ENCODE measurements at places on chromosomes 16 and 17.

DNA sequence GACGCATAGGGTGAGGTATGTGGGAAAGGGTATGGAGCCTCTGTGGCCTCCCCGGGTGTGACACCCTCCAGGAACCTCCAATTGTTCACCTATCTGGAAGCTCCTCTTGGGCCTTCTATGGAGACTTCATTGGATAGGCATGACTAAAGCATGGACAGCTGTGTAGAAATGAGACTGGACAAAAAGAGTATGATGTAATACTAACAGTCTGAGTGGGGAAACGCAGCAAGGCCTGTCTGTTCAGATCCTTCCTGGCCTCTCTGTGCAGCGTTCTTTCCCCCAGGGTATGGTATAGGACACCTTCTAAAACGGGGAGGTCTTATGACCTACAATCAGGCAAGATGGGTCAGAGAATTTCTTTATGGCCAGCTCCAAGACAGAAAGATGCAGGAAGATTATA, 30.7 kb upstream of the CCNF start:
- no peak for DNase-seq

DNA sequence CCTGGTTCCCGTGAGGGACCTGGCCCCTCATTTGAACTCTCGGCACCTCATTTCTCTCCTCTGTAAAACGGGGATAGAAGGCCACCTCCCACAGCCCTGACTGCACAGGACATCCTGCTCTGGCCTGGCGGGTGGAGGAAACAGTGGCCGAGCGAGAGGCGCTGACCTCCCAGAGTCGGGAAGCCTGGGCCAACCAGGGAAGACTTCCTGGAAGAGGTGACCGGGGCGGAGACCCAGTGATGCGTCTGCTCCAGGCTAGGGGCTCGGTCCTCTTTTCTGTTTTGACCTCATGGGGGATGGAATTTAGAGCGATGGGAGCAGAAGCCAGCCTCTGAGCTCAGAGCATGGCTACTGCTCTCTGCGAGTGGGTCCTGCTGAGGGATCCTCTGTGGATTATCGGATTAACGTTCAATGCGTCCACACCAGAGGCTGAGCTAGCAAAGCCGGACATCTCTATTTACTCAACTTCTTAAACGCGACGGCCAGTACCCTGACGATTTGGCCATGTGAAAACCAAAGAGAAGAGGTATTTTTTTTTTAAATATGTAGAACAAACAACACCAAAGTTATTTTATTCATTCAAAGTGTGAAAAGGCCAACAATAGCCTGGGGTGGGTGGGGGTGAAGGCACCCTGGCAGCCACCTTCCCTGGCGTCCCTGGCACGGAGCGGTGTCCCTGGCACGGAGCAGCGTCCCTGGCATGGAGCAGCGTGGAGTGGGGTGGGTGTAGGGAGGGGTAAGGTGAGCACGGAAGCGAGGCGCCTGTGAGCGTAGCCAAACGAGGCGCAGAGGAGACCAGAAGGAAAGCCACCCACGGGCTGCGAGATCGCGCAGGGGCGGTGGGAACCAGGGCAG, 9.2 kb upstream of the MSLN start:
- no peak for DNase-seq

- no peak for DNase-seq
These were observed 39.6 kb downstream of the GPRC5B start for GRCh38 chr16:19844945-19845641.

- no peak for DNase-seq
These were observed 2.7 kb downstream of the ASGR2 start for GRCh38 chr17:7111784-7112509.

DNA sequence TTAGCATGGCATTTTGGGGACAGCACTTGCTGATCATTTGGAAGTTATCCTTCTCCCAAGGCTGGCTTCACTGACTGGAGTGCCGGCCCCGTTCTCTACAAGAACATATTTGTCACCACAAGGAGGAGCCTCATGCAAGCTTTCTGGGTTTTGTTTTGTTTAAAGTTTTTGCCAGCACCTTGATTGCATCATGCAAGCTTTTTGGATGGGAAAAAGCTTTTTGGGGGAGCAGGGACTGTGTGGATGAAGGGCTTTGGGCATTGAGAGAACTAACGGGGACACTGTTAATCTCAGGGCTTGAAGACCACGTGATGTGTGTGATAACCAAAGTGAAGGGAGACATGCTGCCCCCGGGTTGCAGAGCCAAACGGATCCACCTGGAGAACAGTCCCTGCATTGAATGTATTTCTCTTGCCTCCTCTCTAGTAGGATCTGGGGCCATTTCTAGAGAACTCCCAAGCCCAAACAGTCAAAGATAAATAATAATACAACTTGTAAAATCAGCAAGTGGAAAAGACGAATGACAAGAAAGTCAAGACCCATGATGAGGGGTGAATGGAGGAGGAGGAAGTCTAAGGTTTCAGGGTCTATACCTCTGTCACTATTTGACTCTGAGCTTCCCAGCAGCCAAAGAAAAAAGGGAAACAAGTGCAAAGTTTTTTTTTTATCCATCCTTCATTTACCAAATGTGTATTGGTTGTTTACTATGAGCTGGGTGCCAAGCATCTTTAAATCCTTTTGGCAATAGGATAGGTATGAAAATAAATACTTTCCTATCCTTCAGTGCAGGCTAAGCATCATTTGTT, 17.2 kb downstream of the TMEM114 start:
- no peak for DNase-seq

- no peak for DNase-seq
These were observed 999 bp downstream of the XYLT1 start for GRCh38 chr16:17469741-17470181.

GRCh38 chr17:82839617-82840292, at the start of gene ZNF750:
ZNF750 (minus strand) TSS chr17:82840022; CDS start chr17:82832454, 7,568 bp downstream.
- DNase-seq: no peak

GRCh38 chr17:14427900-14428647, 127.2 kb downstream of the HS3ST3B1 start:
- DNase-seq: no peak

DNA sequence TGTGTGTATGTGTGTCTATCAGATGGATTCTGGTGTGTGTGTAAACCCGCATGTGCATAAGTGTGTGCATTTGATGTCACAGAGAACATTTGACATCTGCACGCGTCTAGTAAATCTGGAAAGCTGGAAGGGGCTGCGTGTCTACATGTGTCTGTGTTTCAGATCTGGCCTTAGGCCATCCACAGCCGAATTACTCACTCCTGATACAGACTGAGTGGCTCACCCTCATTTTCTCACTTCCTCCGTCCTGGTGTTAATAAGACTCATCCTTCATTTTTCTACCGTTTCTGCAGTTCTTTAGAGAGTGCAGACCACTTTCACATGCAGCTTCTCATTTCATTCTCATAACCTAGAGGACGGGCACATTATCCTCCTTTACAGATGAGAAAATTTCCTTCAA, 491.6 kb downstream of the CDH13 start:
- no peak for DNase-seq

GRCh38 chr16:15785386-15786059, 71.3 kb downstream of the MYH11 start:
- DNase-seq: no peak

DNA sequence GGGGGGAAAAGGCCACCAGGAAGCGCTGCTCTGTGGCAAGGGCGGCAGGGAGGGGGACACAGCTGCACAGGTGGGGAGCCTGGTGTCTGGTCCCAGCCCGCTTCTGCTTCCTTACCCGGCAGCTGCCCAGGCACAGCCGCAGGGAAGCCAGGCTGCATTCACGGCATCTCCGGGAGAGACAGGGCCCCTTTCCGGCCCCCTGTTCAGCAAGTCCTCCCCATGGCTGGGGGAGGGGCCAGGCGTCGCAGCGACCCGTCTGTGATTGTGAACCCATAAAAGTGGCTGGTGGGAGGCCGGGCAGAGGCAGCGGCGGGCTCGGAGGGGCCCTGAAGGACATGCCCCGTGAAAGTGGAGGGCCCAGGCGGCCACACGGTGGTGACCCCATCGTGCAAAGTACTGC, 28.7 kb downstream of the SOX8 start:
- no peak for DNase-seq

DNA sequence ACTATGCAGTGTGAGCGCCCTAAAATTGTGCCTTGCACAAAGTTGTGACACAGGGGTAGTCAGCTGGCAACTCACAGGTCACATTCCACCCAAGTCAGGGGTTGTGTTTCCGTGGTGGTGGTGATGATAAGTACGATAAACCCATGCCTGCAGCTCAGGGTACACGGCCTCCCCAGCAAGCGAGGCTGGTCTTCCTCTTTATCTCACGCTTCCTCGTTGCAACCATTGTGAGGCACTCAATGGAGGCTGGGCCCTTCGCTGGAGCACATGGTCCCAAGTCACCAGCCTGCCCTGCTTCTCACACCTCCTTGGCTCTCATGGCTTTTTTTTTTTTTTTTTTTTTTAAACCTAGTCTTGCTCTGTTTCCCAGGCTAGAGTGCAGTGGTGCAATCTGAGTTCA, 307.5 kb downstream of the CPPED1 start:
- no peak for DNase-seq

DNA sequence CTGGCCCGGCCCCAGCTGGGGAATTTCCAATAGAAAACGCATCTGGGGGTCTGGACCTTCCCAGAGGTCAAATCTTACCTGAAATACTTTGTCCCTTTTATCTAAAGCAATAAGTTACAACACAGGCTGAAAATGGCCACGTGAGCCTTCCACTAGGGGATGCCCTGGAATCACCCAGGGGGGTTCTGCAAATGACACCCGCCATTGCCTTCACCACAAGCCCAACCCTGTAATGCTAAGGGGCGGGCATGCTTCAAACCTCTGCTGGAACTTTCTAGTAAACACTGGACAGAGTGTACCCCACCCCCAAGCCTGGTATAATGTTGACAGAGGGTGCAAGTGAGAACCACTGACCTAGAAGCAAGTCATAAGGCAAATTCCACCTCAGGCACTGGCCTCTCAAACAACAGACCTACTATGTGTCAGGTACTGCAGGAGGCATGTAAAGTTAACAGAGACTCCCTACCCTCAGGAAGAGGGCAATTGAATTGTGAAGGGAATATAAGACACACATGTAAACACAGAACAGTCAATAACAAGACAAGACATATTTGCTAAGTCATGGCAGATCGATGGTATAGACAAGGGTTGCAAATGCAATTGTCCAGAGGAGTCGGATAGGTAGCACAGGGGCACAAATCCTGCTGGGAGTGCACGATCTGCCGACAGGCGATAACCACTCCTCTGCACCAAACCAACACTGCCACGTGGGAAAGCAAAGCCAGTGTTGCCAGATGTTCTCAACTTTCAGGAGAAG, 59.0 kb downstream of the ARHGAP17 start:
- DNase-seq: no peak

GRCh38 chr17:73851091-73851490, 206.8 kb upstream of the SDK2 start:
- no peak for DNase-seq

DNA sequence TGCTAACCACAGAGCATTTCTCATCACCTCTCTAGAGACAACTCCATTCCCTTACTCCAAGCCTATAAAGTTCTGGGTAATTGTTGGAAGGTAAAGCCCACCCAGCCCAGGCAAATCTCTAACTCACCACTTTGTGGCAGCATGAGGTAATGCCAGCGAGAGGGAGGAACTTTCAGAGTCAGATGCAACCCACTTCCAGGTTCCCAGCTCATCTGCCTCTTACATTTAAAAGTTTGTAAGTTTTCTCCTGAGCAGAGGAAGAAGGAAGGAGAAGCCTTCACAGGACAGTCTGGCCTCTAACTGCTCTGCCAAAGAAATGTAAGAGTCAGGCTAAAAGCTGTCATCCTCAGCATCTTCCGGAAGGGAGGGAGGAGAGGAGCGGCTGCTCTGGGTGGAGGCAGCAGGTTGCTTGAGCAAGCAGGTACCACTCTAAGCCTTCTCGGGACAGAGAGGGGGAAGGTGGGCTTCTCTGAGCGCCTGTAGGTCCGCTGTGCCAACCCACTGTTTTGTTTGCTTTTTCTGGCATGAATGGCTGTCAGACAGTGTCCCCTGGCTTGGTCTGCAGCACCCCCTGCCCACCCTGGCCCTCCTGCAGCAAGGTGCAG, 1.0 kb downstream of the ZNF319 start:
- no peak for DNase-seq

- DNase-seq: no peak
These were observed 53.6 kb downstream of the N4BP1 start for GRCh38 chr16:48556243-48556912.

Data from omental fat pad (tissue), 4 donors.